ENCODE measurements at places on chromosomes 11 and 22.
A peak's percentile ranks its signal among the peaks of the same experiment; 100 is the strongest.

DNA sequence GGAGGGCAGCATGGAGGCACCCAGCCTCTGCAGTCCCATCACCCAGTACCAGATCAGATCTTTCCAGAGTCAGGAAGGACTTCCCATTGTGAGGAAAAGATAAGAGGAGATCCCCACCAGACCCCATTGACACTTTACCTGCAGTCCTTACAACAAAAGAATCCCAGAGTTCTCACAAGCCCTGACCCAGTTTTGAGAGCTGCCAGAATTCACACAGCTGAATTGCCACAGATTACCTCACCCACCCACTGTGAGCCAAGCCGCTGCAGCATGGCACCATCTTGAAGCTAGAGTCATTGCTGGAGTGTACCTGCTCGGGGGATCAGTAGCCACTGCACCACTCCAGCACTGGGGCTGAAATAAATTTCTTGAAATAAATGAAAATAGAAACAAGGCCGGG, 91.8 kb upstream of the UBASH3B start:
- no peak for DNase-seq

GRCh38 chr11:57414612-57415212, 12.2 kb downstream of the SLC43A3 start:
- no peak for DNase-seq

DNA sequence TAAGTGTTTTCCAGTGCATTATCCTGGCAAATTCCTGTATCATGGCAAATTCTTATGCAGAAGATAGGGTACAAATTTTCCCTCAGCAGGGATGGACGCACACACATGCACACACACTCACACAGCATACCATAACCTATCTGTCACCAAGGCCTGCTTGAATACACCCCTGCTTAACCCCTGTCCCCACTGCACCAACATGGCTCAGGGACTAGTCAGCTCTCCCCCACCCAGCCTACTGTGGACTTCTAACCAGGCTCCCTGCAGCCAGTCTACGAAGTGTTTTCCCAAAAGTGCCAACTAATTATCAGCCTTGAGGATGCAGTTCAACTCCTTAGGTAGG, 63.1 kb downstream of the RAB30 start:
- DNase-seq = no peak

- no peak for DNase-seq
Observed at GRCh38 chr11:111729071-111729830, 36.9 kb downstream of the PPP2R1B start.

GRCh38 chr11:44125598-44125997, 30.1 kb downstream of the EXT2 start:
- DNase-seq = no peak

DNA sequence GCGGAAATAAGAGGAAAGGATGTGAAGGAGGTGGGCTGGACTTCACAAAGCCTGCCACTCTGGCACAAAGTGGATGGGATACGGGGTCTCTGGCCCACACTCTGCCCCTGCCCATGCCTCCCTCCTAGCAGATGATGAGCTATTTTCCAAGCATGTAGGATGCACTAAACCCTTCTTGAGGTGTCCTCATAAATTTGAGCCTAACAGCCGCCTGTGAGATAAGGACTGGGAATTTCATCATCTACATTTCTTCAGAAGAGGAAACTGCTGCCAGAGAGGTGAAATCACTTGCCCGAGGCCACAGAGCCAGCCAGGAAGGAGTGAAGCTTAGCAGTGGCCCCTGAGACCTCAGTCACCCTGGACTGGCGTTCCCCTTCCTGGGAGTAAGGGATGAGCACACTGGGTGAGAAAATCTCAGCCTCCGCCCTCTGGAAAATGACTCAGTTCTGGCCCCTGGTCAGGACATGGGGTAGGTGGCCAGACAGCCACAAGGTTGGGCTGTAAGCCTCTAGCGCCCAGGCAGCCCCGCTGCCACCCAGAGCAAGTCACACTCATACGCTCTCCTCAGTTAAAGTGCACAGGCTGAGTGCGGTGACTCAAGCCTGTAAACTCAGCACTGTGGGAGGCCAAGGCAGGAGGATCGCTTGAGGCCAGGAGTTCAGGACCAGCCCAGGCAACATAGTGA, 27.9 kb downstream of the MB start:
- no peak for DNase-seq

- DNase-seq = no peak
Observed at GRCh38 chr11:10564696-10565318, 3.7 kb downstream of the LYVE1 start.

- no peak for DNase-seq
Observed at GRCh38 chr11:2293984-2294925, 7.5 kb downstream of the C11orf21 start.

GRCh38 chr22:38467904-38468442, at the start of gene KDELR3:
TSS of gene KDELR3 (plus strand) at chr22:38468096. CDS start at chr22:38468234, 138 bp downstream.
- peak; percentile 36 for DNase-seq

DNA sequence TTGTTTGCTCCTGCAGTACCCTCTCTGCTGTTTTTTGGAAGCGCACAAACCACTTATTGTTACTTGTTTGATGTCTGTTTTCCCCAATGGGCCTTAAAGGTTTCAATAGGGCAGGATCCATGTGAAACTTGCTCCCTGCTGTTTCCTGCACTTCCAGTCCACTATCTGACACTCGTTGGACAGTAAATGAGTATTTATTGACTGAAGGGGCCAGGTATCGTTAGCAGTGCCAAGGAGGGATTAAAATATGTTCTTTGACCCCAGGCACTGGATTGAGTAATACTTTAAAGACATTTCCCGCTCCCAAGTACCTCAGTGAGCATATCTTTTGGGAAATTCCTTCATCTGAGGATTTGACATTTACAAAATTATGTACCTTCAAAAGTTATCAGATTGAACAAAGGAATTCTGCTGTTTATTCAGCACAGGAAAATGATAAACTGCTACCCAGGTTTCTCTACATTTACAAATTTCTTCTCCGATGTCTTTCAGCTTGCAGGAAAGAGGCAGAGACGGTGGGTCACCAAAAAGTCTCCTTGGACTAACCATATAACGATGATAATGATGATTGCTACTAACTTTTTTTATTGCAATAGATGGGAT, 23.3 kb upstream of the OR9Q2 start:
- DNase-seq = no peak

DNA sequence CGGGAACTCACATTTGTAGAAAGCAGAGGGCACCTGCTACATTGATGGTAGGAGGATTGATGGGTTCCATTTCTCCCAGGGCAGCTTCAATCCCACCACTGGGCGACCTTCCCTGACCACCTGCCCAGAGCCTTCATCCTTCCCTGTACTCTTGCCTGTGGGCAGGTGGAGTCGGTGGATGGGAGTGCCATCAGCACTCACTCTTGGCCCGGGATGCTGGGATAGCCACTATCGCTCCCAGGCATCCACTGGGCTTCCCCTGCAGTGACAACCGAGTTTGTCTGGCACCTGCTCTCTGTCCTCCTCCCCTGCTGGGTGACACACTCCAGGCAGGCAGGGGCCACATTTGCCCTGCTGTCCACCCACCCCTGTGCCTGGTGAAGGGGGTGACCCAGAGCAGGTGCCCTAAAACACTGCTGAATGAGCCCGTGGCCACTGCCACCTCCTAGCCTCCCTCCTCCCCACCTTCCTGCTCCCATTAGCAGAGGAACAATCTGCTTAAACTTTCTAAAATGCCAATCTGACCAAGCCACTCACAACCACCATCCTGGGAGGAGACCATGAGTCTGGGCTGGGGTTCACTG, 604.7 kb downstream of the TBC1D22A start:
- DNase-seq = no peak

GRCh38 chr22:30949934-30950660, 18.5 kb downstream of the MORC2 start:
- no peak for DNase-seq

DNA sequence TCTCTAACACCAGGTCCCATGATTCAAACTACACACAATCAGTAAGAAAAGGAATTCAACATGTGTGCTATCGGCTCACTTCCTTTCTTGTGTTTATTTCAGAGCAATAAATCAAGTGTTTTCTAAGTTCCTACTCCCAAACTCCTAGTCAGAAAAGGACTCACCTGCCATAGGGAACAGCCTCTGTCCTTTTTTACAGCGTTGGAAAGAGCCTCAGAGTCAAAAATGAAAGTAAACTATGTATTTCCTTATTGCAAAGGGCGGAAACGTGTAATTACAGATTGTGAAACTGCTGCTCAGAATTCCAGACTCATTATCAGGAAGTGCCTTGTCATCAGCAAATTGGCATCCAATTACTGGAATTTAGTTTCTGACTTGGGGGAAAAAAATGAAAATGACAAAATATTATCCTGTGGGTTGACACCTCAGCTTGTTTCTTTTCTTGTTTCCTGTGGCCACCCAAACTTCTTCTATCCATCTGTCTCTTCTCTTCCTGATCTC, at the start of gene CASP4:
Gene CASP4 (minus strand): TSS at position 220 of the 501 bp plus-strand sequence. CDS start 49 bp downstream, at position 171.
- no peak for DNase-seq

DNA sequence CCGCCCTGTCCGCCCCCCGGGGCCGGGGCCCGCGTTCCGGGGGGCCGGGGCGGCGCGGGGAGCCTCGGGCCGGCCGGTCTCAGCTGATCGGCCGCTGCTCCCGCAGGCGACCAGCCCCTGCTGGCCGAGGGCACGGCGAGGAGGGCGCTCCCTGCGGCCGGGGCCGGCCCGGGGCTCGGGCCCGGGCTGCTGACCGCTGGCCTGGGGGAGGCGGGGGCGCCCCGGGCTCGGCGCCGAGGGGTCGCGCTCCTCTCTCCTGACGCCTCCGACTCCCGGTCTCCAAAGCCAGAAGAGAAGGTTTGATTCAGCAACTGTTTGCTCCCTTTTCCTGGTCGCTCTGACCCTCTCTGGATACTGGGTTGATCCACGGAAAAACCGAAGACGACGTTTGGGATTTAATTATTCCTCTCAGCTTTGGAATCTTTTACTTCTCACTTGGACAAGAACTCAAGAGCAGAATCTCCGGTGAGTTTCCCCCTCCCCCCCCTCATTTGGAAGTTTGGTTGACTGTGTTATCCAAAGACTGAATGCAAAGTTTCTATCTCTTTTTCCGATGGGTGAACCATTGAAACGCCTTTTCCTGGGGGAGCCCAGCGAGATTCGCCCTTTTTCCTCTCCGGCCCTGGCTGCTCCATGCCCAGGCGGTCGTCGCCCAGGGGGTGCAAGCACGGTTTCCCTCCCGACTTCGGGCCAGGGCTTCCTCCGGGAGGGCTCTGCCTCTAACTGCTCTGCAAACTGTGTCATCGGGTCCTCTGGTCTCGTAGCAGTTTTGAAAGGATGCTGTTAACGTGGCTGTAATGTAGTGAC, 725 bp downstream of the KDM2A start:
- peak; percentile 7 for DNase-seq

DNA sequence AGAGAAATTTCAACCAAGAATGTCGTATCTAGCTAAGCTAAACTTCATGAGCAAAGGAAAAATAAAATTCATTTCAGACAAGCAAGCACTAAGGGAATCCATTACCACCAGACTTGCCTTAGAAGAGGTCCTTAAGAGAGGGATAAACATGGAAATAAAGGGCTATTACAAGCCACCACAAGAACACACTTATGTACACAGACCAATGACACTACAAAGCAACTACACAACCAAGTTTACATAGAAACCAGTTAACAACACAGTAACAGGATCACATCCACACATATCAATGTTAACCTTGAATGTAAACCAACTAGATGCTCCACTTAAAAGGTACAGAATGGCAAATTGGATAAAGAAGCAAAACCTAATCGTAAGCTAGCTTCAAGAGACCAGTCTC, 38.0 kb downstream of the TMEM123 start:
- DNase-seq = no peak

GRCh38 chr11:132969892-132970291, 562.4 kb downstream of the OPCML start:
- DNase-seq = no peak

- no peak for DNase-seq
Observed at GRCh38 chr11:122317305-122317704, 201.3 kb upstream of the BLID start.

GRCh38 chr11:42410251-42410955, 901.4 kb upstream of the API5 start:
- DNase-seq = no peak

DNA sequence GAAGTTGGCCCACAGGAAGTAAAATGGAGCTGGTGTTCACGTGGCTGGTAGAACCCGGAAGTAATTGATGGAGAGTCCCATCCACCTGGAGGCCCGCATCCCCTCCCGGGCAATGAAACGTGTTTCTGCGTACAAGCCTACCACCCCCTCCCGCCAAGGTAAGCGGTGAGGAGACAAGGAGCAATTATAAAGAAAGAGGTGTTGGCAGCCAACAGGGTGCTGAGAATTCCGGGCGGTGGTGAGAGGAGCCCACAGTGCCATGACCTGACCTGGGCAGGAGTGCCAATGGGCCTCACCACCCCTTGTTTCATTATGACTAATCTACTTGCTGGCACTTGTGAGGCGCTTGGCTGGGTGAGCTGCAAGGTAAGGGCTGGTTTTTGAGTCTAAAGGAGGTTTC, 83.8 kb upstream of the BID start:
- no peak for DNase-seq

GRCh38 chr11:24667353-24667968, 170.6 kb downstream of the LUZP2 start:
- no peak for DNase-seq

GRCh38 chr11:34654483-34655334, 33.8 kb downstream of the EHF start:
- DNase-seq = no peak

DNA sequence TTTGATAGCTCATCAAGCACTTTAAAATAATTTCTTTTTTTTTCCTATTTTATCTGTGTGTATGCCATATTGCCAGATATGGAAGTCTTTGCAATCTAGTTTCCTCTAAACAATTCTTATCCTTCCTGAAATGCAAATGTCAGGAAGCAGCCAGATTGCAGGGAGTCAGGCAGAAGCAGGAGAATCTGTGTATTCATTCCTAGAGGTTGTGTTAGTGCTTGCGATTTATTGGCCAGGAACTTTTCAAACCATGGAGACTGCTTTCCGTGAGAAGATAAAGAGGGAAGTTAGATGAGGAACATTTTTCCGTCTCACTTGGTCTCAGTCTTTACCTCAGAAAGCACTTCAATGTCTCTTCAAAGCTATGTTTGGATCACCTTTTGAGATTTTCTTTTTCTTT, 91.9 kb downstream of the GRAMD1B start:
- no peak for DNase-seq

DNA sequence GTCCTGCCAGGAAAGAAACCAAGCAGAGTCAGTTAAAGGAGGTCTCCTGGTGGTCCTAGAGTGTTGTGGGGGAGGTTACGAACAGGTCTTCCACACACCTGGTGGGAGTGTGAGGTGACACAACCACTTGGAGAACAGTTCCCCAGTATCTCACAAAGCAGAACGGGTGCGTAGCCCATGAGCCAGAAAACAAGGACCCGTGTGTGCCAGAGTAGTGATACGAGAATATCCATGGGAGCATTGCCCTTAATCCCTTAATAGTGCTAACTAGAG, 21.7 kb upstream of the CLDN5 start:
- DNase-seq = no peak

DNA sequence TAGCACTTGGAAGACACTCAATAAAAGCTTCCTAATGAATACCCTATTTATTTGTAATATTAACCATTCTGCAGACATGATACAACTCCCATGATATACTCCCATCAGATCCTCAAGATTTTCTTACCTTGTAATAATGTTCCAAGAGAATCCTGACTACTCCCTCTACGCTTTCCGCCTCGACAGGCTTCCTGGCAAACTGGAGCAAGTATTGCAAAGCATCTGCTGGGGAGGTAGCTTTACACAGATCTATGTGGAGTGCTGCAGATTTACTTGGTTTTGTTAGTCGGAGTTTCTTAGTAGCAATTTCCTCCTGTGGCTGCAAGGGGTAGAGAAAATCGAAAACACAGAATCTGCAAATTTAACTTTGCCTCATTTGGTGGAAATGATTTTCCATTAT, 3.5 kb downstream of the INTS4 start:
- DNase-seq = no peak

GRCh38 chr11:72831521-72832300, 17.5 kb downstream of the ATG16L2 start:
- no peak for DNase-seq

Data from activated T-cell treated with anti-CD3 and anti-CD28 coated beads for 24 hours (primary cell).